ENCODE measurements at places on chromosomes 3 and 15. TPM values are rescaled to one million over a fixed set of nuclear protein-coding genes. Genes with fewer than 3 reads are reported as not detected.
A peak's percentile ranks its signal among the peaks of the same experiment; 100 is the strongest.

DNA sequence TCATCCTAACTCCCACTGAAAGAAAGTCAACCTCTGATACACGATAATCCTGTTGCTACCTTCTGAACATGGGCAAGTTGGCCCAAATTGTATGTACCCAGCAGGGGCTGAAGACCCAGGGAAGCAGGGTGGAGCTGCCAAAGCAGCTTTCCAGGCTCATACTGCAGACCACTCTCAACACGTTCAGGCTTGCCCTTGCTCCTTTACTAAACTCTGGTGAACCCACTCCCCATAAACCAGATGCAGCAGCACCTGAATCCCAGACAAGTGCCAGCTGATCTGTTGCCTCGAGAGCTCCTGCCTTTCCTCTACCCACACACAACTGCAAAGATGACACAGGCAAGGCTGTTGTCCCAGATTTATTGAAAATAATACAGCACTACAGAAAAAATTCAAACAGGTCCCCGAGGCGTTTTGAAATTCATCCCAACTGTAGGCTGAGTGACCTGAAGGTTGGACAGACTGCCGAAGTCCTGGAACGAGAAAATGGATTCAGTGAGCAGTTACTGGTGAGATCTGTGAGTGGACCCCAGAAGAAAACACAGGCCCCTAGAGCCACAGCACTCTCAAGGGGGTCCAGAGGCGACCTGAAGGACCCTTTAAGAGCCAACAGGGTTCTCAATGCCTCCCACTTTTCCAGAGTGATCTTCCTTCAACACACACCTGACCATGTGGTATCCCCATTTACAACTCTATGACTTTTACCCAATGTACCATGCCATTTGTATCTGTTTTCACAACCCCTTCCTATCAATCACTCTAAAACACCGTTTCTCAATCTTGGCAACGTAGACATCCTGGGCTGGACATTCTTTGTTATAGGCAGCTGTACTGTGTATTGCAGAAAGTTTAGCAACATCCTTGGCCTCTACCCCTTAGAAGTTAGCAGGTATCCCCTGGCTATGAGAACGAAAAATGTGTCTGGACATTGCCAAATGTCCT lies 3.6 kb downstream of the RPS17 start:
- DNase-seq: no peak

DNA sequence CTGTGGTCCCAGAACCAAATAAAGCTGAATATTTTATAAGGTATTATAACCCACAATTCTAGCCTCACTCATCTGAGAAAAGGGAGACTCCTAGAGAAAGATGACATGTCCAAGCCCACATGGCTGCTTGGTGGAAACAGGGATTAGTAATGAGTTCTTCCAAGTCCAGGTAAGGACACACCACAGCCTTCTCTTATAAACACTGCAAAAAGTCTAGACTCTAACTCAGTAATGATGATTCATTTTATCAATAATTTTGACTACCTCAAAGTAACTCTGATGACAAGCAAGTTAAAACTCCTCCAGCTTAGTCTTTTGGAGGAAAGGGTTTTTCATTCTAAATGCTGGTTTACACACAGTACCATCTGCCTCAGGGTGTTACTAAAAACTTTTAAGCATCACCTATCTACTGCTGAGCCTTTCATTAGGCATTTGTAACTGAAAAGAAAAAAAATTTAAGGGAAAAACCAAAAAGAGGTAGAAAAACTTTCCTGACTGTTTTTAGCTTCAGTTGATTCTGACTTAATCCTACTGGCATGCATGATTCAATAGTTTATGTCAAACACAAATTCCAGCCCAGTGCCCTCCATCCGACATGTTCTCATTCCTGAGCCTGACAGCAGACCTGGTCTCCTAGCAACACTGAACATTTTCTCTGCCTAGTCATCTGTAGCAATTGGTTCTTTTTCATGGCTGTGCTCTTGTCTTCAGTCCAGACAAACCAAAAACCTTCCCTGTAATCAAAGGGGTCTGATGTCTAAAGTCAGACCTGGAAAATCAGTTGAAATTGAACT lies 43.9 kb downstream of the P3H2 start:
- DNase-seq: no peak

DNA sequence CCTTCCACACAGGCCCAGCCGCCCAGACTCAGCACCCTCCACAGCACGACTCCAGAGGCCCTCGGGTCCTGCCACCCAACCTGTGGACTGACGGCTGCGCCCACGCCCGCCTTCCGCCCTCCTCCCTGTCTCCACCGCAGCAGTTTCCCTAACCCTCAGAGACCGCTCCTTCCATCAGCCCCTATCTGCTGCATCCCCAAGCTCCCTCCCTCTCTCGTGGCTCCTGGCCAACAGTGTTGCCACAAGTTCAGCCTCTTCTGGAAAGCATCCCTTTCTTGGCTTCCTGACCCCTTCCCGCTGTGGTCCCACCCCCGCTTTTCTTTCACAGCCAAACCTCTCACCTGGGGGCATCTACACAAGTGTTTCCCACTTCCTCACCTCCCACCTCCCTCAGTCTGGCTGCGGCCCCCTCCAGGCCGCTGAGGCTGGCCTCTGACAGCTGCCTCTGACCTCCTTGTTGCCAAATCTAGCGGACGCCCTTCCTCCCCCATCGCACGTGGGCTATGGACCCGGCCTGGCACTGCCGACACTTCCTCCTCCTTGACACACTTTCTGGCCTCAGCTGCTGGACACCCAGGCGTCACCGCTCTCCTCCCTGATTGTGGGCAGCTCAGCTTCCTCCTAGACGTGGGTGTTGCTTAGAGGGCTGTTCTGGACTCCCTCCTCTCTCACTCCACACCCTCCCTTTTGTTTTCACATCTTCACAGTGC lies 168.8 kb upstream of the TLE3 start:
- DNase-seq: peak; percentile 86

GRCh38 chr3:169945313-169945712 lies 21.3 kb upstream of the SEC62 start:
- peak; percentile 20 for DNase-seq

The WNT7A gene
- total RNA-seq: not detected

DNA sequence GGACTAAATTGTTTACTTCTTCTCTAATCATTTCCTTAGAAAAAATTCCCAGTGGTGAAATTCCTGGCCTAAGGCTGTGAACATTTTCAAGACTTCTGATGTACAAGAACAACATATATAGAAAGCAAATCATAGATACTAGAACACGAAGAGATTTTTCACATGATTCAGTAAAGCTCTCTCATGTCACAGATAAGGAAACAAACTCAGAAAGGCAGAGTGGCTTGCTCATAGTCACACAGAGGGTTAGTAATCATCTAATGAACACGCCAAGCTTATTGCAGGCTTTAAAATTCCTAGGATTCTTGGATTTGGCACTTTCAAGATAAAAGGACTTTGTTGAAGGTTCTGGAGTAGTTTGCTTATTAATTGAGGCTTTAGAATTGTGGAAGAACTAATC lies 26.2 kb downstream of the CRTAP start:
- DNase-seq: no peak

DNA sequence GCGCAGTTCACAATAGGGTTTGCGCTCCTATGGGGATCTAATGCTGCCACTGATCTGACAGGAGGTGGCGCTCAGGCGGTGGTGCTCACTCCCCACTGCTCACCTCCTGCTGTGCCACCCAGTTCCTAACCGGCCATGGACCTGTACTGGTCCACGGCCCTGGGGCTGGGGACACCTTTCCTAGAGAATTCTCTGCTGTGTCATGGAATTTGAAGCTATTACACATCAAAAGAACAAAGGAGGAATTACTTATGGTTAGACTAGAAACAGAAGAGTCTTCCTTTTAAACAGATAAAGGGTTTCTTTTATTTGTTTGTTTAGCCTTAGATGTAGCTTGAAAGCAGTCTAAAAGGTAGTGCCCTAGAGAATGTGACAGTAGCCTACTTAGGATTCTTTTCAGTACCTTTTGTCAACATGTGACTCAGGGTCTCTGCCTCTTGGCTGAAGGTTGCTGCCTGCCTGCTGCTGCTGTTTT lies 50.3 kb downstream of the PAK2 start:
- no peak for DNase-seq

- no peak for DNase-seq
Observed at GRCh38 chr15:35112346-35112745, 27.3 kb upstream of the NANOGP8 start.

GRCh38 chr3:184759666-184760200 lies 47.9 kb upstream of the MAGEF1 start:
- no peak for DNase-seq

GRCh38 chr3:151766454-151766853 lies 32.7 kb downstream of the AADACL2 start:
- DNase-seq: no peak

DNA sequence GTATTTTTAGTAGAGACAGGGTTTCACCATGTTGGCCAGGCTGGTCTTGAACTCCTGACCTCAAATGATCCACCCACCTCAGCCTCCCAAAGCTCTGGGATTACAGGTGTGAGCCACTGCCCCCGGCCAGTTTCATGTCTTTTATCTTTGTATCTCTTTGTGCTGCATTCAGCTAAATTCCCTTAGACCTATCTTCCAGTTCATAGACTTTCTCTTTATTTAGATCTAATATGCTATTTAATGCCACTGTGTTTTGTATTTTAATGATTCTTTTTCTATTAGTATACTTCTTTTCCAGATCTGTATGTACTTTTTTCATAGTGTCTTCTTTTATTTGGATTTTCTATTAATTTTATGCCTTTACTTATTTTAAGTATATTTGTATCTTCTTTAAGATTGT lies 14.9 kb downstream of the MINAR1 start:
- no peak for DNase-seq

The CMTM8 gene
- 5.5 TPM for total RNA-seq

The RETNLB gene
- total RNA-seq: not detected

- no peak for DNase-seq
Observed at GRCh38 chr15:65884511-65884910, 15.2 kb downstream of the RAB11A start.

DNA sequence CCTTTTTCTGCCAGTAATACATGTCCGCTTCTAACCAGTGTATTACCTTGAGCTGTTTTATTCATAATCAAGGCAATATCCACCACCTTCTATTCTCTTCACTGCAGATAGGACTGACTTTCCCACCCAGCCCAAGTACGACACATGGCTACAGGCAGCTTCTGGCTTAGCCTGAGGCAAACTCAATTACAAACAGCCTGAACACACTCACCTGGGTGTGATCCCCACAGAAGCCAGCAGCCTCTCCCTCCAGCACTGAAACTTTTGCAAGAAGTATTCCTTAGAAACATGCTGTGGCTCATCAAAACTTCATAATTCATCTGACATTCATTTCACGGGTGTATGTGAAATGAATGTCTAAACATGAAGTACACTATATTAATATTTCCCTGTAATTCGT lies 13.5 kb upstream of the KCNMB3 start:
- DNase-seq: no peak

The STRIT1 gene
- total RNA-seq: not detected

DNA sequence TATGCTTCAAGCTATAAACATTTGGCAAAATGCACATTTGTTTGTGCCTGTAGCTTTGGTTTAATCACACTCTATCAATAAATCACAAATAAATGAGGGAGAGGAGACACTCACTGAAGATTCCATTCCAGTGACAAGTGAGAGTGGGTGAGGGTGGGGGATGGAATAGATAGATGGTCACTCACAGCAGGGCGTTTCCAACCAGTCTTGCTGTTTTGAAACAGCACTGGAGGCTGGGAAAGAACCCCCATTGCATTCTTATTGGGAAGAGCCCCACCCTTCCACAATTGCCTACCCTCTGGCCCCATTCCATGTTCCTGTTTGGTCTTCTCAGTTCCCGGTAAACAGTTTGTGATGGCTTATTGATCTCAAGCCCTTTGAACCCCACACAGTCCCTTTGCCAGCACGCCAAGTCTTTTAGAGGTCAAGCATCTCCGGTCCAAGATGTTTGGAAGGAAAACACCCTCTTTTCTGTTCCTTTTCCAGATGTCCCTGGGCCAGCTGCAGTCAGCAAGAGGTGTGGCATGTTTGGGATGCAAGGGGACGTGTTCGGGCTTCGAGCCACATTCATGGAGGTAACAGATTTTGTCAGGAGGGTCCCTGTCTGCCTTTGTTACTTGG lies 30.7 kb downstream of the LMCD1 start:
- DNase-seq: peak; percentile 68

DNA sequence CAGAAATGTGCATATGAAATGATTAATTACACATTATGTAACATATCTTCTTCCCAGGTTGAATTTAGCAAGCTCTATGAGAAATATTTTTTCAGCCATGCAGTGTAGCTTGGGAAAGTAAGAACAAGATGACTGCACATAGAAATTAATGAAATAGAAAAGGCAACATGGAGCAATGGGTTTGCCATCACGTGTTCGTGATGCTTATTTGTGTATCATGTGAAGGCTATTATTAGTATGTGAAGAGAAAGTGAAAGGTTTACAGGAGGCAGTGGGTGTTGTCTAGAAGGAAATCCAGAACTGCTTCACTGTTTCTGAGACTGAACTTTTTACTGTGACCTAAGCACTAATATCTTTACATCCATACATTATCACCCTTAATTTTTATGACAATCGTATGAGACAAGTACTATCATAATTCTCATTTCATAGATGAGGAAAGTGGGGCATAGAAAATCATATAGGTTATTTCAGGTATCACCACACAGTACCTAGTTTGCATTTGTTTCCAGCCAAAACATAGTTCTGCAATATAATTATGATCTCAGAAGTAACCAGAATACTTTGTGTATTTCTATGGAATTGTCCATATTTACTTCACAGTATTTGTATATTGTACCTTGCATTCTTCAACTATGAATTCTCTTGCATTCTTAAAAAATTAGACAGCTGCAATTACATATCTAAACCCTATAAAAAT lies 14.9 kb downstream of the SERPINI1 start:
- DNase-seq: no peak

The CLDN11 gene
- 11.3 TPM for total RNA-seq

DNA sequence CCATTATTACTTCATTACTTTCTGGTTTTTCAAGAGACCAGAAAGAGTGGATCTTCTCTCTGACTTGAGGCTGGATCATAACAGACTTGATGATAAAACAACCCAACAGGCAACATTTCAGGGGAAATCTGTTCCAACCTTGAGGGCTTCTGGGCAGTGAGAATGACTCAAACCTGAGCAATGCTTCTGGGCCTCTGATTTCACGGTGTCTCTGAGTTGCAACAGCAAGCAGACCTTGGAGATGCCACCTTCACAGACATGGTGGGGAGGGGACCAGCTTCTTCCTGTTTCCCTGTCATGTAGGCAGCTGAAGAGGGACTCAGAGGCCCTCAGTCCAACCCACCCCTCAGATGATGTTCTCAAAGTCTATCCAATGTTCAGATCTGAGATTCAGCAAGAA lies 104.0 kb downstream of the ABHD5 start:
- no peak for DNase-seq

The DAZL gene
- not detected for total RNA-seq

GRCh38 chr3:144487011-144487410 lies 515.4 kb downstream of the DIPK2A start:
- DNase-seq: no peak

GRCh38 chr3:22322861-22323260 lies 571.9 kb upstream of the ZNF385D start:
- DNase-seq: no peak

The OR5H2 gene
- not detected for total RNA-seq

- no peak for DNase-seq
Observed at GRCh38 chr3:195238586-195239118, 32.3 kb downstream of the XXYLT1 start.

The REC114 gene
- total RNA-seq: 12.1 TPM
